Stimulated activated naive CD8-positive, alpha-beta T cell treated with anti-CD3 and anti-CD28 coated beads, Interleukin-15, Interleukin-2, amounts not matched to agents 100 U/mL and 50 U/mL, for 24 hours (primary cell): ENCODE measurements at places on chromosomes 11 and 22.

- no peak for DNase-seq
Observed at GRCh38 chr11:1625541-1625940, 3.6 kb upstream of the KRTAP5-4 start.

GRCh38 chr11:2997406-2997805, 5.3 kb upstream of the NAP1L4 start:
- DNase-seq, result no peak

DNA sequence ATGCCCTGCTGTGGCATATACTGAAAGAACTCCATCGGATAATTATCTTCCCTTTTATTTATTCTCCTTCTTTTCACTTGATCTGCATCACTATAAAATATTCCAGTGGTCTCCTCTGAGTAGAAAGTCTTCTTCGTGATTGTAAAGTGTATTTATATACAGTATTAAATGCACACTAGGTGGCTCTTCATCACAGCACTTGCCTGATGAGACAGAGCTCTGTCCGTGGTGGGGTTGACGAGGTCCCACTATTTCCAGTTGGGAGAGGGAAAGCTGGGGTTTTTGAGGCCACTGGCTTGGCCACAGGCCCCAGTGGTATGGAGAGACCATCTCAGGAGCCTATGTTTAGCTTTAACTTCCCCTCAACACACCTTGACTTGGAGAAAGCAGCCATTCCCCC, 31.6 kb upstream of the ZBTB16 start:
- DNase-seq, result no peak

DNA sequence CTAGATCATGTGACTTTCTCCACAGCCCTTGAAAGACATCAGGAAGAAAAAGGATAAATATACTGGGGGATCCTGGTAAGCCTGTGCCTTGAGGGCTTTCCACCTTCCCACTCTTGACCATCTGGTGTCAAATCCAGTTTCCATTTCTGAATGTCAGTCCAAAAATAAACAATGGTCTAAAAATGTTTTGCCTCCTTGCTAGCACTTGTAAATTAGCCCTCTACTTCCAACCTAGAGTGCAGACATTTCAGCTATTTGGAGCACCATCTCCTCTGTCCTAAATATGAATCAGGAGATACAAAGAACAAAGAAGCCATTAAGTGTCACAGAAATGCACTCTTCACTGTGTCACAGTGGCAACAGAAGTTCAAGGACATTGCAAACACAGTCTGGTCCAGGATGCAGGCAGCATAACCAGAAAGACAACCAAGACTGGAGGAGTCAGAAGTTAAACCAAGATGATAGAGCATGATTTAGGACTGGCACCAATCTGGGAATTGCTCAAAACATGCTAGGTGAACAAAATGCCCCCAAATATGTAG, 88.1 kb downstream of the CCDC34 start:
- no peak for DNase-seq

DNA sequence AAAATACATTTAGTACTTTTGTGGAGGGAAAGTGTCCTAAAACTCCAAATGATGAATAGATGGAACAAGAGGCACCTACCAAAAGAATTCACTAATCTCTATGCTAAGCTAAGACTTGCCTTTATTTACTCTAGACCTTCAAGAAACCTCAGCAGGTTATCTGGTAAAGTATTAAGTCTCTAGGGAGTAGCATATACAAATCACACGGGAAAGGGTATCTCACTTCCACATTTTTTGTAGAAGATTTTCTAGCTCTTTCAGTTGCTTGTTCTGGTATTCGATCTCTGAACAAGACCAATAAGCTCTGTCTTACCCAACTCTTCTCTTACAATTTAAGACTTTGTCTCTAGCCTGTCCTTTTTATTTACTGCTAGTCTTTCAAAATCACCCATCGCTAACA, 18.1 kb upstream of the CADM1 start:
- DNase-seq, result no peak

DNA sequence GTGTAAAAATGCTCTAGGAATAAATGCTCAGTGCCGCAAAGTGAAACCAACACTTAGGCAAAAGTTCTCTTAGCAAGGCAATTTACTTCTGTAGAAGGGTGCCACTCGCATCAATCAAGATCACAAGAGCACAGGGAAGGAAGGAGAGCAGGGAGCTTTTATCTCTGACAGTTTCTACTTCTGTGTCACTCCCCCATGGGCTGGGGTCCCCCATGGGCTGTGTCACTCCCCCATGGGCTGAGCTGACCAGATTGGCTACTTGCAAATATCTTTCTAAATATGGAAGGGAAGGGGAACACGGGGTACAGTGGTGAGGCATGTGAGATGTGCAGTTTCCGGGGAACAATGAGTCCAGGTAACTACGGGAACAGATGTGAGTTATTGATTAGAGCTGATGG, 397 bp downstream of the OR52N2 start:
- no peak for DNase-seq

DNA sequence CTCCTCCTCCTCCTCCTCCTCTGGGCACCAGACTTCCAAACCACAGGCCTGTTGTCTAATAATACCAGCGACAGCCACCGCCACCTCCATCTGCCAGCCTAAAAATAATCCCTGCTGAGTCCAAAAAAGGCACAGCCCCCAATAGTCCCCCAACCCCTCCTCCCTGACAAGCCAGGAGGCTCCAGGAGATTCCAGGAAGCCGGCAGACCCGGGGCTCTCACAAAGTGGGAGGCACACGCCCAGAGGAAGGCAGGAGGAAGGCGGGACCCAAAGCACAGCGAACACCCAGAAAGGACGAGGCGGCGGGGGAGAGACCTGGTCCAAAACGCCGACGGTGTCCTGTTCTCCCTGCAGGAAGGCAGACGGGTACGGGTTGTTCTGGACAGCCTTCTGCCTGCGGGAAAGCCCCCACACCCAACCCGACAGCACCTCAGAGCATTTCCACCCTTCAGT, 5.9 kb downstream of the IGSF9B start:
- DNase-seq, result no peak

DNA sequence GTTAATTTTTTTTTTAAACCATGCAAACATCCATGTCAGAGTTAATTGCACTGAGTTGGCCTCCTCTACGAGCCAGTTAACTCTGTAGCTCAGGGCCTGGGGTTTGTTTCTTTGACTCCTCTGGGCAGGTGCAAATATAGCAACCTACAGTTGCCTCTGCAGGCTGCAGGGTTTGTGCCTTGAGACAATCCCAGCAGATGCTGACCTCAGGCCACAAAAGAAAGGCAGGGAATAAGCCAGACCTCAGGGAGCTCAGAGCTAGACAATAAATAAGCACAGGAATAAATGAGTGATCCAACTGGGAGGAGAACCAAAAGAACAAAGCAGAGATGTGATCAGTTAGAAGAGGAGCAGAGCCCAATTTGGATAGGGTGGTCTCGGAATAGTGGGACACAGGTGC, 390.8 kb downstream of the SHANK2 start:
- no peak for DNase-seq

DNA sequence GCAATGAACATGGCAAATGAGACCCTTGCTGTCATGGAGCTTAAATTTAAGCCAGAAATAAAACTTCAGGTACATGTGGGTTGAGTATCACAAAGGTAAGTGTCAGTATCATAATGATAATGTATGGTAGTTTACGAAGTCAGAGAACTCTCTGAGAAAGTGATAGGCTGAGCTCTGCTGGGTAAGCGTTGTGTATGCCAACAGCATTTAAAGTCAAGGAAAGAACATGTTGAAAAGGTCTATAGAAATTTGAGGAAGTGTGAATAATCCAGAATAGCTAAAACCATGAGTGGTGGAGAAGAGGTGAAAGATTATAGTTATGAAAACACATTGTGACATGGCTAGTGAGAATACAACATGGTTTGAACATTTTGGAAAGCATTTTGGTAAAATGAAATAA, 17.4 kb upstream of the CTSC start:
- DNase-seq, result no peak

DNA sequence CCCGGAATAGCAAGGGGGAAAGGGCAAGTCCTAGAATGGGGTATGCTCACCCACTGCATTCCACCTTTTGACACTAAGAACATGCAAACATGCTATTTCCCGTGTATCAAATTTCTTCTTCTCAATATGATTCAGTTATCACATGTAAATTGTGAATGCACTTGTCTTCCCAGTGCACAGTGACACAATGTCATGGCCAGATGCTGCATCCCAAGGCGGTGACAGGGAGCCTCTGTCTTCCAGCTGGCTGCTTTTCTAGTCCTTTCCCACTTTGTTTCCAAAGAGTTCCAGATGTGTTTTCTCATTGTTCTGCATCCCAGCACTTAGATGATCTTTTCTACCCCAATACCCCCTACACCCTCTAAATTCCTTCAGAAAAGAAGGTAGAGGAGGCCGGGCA, 12.4 kb downstream of the SLC25A18 start:
- no peak for DNase-seq

DNA sequence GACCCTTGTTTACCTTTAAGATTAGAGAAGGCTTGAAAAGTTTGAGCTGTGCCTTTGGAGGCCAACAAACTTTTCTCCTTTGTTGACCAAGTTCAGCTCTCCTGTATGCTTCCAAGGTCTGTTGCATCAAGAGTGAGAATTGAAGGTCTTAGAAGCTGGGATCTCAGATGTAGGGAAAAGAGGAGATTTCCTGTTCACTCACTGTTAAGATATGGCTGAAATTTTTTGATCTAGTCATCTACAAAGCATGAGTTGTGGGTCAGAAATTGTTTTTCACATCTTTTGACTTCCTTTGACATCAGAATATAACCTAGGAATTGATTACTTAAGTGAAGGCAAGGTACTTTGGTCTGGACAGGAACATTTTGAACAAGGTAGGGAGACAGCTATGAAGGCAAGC, 12.1 kb downstream of the OR51B4 start:
- no peak for DNase-seq

GRCh38 chr11:13358596-13359270, 81.1 kb downstream of the BMAL1 start:
- no peak for DNase-seq

DNA sequence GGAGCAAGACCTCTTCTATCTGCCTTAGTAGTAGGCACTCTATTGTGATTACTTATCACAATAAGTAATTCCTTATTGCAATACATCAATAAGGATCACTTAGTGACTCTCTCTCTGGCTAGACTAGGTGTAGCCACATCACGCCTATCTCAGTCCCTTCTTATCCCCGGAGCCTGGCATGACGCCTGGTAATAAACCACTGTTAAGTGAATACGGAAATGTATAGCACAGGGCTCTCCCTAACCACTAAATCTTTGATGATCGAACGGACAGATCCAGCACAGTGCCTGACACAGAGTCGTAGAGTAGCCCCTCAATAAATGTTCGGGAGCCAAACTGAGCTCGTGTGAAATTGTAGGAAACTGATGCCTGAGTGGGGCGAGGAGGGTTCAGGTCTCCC, 143.3 kb downstream of the FBXO7 start:
- DNase-seq, result no peak

DNA sequence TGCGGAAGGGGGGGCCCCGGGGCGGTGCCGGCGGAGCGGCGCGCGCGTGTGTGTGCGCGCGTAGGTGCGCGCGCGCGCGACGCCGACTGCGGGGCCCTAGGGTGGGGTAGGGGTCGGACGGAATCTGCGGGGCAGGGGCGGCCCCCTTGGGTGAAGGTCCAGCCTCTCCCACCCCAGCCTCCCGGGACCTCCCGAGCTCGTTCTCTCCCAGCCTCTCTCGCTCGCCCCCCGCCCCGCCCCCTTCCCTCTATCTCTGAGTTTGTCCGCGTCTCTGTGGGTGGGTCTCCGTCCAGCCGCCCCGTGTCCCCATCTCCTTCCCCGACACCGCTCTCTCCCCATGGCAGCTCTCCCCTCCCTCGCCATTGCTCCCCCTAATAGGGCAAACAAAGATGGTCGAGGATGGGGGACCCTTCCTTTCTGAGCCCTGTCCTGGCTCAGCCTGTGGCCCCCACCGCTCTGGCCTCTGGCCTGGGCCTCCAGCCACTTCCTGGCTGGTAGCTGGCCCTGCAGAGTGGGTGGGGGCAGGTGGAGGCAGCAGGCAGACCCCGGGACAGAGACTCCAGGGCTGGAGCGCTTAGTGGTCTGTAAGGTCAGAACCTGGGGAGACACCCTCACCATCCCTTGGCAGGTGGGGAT, 33.0 kb upstream of the PRR5 start:
- no peak for DNase-seq

DNA sequence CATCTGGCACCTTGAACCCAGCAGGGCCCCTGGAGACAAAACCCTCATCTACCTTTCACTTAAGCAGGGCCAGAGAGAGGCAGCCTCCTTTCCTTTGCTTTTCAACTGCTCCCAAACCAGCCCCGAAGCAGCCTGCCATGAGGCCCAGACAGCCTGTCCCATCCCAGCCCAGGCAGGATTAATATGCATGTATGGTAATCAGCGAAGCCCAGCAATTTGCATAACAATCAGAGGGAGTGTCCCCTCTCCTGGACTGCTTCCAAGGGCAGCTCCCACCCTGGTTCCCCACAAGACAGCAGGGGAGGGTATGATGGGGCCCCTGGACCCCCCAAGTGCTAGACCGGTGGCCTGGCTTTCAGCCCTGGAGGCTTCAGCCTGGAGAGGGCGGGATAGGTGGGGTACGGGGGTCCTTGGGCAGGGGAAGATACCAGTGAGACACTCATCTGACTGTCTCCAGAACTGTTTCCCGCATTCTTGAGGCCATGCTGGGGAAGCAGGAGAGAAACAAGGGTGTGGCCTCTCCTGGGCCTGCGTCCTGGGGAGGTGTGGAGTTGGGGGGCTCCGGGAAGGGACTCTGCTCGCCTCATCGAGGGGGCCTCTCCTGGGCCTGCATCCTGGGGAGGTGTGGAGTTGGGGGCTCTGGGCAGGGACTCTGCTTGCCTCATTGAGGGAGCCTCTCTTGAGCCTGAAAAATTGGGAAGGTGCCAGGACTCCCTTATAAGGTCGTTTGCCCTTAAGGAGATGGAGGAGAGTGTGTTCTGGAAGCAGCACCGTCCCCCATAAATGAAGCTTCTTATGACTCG, 93.2 kb upstream of the PRR5 start:
- no peak for DNase-seq

DNA sequence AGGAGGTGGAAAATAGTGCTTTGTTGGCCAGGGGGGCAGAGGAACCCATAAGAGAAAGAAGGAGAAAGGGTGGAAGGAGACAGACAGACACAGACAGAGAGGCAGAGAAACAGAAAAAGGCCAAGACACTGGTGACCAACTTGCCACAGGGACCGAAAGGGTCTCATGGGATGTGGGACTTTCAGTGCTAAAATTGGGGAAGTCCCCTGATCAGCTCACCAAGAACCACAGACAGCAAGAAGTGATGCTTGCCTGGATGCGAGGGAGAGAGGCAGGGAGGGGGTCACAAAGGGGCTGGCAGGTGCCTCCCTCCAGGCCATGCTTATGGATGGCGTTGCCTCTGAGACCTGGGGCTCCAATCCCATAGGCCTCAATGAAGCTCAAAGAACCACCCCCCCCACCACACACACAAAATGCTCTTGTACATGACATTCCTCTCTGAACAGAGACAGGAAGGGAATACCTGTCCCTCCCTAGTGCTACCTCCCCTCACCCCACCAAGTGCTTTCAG, 413.4 kb downstream of the MN1 start:
- DNase-seq, result no peak

- DNase-seq, result no peak
Observed at GRCh38 chr11:127866109-127866508, 721.2 kb downstream of the ETS1 start.

DNA sequence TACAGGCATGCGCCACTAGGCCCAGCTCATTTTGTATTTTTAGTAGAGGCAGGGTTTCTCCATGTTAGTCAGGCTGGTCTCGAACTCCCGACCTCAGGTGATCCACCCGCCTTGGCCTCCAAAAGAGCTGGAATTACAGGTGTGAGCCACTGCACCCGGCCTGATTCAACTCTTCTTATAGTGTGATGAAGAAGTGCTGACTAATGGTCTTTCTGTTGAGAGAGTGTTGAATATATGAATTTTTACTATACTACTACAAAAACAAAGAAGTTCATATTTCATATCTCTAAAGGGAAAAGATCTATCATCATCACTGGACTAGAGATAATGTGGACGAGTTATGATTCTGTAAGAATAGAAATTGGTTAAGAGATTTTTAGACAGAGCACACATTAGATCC, 320.1 kb downstream of the SOX6 start:
- no peak for DNase-seq
